Type B pancreatic cell (in vitro differentiated cells): ENCODE measurements at places on chromosomes 5 and 9.

DNA sequence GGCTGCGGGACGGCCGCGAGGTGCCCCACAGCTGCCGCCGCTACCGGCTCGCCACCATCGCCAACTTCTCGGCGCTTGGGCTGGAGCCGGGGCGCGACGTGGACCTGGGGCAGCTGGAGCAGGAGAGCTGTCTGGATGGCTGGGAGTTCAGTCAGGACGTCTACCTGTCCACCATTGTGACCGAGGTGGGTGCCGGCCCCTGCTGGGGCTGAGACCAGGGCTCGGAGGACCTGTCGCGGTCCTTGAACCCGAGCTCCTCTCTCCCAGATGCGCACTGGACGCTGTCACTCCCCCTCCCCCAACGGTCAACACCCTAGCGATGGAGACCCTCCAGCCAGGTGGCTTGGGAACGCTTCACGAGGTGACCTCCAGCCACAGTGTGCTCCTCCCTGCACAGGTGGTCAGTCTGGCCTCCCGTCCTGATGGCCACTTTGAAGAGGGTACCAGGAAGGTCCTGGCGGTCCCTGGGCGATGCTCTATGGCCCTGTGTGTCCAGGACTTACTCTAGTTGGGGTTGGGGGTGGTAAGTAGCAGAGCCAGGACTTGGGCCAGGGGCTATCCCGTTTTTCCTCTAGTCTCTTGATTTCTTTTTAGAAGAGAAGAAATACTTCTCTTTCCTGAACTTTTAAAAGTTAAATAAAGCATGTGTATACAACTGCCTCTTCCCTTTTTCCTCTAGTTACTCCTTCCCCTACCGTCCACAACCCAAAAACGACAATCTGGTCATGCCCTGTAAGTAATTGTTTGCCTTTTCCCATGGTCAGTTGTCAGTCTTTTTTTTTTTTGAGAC lies 866 bp downstream of the SLC22A5 start:
- no peak for DNase-seq

DNA sequence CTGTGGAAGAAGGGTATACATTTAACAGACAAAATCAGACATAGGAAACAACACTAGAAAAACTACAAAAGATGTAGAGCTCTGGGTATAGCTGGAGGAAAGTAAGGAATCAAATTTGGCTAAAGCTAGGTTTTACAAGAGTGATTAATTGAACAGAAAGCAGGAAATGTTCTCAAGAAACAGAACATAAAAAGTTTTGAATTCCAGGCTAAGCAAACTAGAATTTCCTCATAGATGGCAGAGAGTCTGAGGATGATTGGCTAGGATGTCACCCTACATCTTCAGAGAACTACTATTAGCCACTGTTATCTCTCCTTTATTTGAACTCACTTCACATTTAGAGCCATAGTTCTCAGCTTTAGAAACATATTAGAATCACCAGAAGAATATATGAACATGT lies 502.1 kb upstream of the PAPPA start:
- no peak for DNase-seq

DNA sequence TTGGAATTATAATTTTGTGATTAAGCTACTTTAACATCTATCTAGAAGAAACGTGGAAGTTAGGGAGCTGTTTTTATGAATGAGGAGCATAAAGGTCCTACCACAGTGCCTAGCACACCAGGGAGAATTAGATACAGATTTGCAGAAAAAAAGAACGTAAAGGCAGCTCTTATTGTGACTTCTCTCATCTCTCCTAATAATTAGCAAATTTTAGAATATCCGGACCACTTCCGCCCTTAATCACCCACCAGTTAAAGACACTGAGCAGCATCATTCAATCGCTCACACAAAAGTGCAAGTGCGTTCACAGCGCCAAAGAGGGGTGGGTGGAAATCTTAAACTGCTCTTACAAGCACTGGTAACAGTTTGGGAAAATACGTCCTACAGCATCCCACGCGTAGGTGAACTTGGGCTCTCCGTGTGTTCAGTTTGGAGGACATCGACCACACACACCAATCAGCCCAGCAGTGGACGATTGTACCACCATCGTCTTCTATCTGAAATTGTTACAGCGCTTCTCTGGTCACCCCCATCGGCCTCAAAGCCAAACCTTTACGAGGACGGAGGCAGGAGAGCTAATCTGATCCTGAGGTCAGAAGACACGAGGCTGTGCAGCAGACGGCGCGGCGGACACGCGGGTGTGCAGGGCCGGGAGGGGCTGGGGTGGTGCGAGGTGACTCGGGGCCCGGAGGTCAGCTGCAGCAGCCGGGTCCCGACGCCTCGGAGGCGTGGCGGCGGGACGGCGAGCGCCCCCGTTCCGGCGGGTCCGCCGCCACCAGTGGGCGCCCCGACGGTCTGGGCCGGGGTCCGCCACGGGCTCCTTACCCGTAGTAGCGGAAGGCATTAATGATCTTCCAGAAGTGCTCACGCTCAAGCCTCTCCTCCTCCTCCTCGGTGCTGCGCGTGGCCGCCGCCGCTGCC lies 646 bp downstream of the CARNMT1 start:
- DNase-seq: peak; percentile 75

- DNase-seq: no peak
Measured at GRCh38 chr5:2817031-2817603, 65.6 kb upstream of the IRX2 start.
